Activated CD4-positive, alpha-beta T cell treated with anti-CD3 and anti-CD28 coated beads, Interleukin-2, amount 50 U/mL, for 24 hours (primary cell): ENCODE measurements at places on chromosomes 1 and 21.

GRCh38 chr1:77038000-77038399, 170.7 kb downstream of the ST6GALNAC5 start:
- DNase-seq: no peak

DNA sequence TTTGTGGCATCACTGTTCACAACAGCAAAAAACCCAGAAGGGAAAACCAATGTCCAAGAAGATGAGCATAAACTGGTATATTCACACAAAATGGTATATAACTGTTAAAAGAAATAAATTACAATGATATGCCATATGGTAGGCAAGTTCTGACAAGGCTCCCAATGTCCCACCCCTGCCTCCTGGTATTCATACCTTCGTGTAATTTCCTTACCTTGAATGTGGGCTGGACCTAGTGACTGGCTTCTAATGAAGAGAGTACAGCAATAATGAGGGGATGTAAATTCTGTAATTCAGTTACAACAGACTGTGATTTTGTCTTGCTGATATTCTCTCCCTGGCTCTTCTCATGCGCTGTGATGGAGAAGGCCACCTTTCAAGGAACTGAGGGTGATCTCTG, 9.3 kb downstream of the ANKRD45 start:
- DNase-seq: no peak

GRCh38 chr1:40095806-40096205, 1.2 kb downstream of the PPT1 start:
- no peak for DNase-seq

- no peak for DNase-seq
Measured at GRCh38 chr1:35856964-35857363, 26.0 kb upstream of the AGO1 start.

- DNase-seq: no peak
Measured at GRCh38 chr1:33641104-33641830, 168.8 kb downstream of the ZSCAN20 start.

- no peak for DNase-seq
Measured at GRCh38 chr1:114248162-114248561, 94.5 kb upstream of the SYT6 start.

GRCh38 chr1:200207711-200208126, 180.2 kb downstream of the NR5A2 start:
- no peak for DNase-seq

- no peak for DNase-seq
Measured at GRCh38 chr1:238892612-238893011, 493.8 kb upstream of the CHRM3 start.

DNA sequence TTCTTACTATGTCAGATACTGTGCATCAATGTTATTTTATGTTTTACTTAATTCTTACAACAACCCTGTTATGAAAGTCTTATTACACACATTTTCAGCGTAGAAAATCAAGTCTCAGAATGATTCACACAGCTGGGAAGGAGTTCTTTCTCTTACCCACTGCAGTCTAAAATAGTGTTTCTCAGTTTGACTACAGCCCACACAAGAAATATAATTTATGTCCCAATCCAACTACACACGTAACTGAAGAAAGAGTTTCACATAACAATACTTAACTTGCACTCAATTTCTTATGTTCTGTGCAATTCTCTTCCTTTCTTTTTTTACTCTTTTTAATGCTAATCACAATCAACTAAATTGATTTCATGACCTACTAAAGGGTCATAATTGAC, 252.8 kb upstream of the ADGRL2 start:
- DNase-seq: no peak

DNA sequence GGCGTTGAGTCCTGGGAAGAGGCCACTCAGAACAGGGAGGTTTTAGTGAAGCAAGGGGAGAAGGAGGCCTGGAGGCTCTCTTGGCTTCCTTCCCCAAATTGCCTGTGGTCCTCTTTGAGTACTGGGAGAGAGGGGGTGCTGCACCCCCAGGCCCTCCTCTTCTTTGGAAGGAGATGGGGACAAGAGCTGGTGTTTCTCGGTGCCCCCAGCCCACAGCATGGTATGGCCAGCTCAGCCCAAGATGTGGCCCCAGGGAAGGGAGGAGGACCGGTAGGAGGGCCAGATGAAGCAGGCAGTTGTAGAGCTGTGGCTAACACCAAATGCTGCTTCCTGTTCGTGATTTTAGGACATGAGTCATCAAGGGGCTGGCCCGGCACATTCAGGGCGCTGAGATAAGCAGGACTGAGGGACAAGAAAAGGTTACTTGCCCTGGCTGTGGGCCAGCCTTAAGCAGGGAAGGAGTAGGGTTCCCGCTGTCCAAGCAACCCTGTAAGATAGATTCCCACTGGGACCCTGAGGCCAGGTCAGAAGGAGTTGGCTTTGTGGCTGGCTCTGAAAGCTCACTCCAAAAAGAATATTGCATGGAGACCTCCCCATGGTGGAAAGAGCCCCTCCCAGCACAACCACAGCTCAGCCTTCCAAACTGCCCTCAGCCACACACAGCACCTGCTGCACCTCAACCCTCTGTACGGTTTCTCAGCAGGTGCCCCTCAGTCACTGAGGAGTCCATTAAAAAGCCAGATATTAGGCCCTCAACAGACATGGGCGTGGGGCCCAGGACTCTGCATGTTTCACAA, 4.9 kb upstream of the TNFRSF1B start:
- DNase-seq: peak; percentile 46

DNA sequence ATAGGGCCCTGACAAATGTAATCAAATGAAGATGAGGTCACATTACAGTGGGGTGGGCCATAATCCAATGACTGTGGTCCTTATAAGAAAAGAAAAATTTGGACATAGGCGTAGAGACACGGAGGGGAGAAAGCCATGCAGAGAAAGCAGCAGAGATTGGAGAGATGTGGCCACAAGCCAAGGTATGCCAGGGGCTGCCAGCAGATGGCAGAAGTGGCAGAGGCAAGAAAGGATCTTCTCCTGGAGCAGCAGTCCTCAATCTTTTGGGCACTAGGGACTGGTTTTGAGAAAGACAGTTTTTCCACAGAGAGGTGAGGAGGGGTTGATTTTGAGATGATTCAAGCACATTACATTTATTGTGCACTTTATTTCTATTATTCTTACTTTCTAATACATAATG, 355.1 kb downstream of the NPHP4 start:
- DNase-seq: no peak

GRCh38 chr1:168287237-168287664, 6.6 kb downstream of the TBX19 start:
- DNase-seq: no peak

- DNase-seq: no peak
Measured at GRCh38 chr1:216168546-216168945, 254.7 kb downstream of the USH2A start.

DNA sequence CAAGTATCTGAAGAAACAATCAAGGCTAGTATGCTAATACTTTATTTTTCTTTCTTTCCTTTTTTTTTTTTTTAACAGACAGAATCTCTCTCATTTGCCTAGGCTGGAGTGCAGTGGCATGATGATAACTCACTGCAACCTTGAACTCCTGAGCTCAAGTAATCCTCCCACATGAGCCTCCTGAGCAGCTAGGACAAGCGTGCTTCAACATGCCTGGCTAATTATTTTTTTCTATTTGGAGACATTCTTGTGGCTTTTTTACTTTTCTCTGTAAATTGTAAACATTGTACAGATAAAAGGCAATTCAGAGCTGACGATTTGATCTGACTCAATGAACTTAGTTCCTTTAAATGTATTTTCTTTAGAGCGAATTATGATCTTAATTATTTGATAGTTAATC, 41.4 kb downstream of the CCDC18 start:
- no peak for DNase-seq

GRCh38 chr1:145855426-145855948, 3.4 kb downstream of the PIAS3 start:
- DNase-seq: no peak

DNA sequence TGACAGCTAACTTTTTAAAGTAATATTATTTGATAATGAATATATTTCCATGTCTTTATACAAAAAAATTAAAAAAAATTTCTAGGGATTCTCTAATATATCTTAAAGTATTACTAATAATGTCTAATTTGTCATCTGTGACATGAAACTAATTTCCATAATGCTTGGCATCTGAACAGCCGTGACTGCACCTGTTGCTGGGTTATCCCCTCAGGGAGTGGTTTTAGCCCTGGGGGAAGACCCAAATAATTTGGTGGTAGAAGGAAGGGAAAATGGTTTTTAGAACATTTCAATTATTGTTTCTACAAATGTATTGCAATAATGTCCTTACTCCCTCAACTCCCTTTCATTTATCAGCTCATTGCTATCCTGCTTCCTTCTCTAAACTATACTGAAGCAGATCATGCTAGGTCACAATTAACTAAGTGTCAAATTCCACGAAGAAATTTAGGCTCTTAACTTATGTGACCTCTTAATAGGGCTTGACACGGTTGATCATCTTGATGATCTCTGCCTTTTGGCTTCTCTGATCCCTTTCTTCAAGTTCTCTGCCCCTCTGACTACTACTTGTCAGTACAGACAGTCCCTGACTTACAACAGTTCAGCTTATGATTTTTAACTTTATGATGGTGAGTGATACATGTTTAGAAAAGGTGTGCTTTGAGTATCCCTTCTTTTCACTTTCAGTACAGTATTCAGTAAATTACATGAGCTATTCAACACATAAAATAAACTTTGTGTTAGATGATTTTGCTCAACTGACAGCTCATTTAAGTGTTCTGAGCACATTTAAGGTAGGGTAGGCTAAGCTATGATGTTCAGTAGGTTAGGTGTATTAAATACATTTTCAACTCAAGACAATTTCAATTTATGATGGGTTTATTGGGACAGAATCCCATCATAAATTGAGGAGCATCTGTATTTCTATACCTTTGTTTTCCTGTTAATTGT, 26.4 kb upstream of the DPH5 start:
- no peak for DNase-seq

DNA sequence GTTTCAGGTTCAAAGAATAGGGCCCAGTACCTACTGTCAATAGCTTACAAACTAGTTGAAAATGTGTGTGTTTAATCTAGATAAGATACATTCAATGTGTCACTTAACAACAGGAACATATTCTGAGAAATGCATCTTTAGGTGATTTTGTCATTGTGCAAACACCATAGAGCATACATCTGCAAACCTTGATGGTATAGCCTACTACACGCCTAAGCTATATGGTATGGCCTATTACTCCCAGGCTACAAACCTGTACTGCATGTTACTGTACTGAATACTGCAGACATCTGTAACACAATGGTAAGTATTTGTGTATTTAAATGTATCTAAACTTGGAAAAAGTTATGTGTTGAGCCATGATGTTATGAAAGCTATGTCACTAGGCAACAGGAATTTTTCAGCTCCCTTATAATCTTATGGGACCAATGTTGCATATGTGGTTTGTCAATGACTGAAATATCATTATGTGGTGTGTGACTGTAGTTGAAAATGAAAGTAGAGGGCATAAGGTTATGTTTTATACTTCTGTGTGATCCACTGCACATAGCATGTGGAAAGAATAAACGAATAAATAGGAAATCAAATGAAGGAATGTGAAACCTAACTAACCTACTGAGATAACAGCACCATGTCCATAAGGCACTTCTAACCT, 129.0 kb upstream of the CAMK1G start:
- no peak for DNase-seq

- no peak for DNase-seq
Measured at GRCh38 chr1:103250441-103250861, 142.1 kb upstream of the COL11A1 start.

DNA sequence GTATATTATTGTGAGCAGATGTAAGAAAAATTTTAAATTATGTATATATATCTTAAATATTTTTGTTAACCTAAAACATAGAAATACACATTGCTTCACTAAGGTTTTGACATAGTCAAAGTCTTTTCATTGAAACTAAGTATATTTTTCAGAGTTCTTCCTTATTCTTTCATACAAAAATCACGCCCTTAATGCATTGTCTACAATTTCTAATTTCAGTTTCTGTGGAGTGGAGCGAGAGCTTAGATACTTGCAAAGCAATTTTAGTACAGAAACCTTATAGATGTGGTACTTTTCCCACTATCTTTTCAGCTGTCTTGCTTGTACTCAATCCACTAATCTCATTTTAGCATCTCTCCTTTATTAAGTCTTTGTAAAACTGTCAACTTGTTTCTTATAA, 63.2 kb downstream of the CD58 start:
- no peak for DNase-seq

- no peak for DNase-seq
Measured at GRCh38 chr1:160214481-160215140, 9.4 kb downstream of the PEA15 start.

- no peak for DNase-seq
Measured at GRCh38 chr1:73778471-73778870, 419.5 kb downstream of the LRRIQ3 start.

DNA sequence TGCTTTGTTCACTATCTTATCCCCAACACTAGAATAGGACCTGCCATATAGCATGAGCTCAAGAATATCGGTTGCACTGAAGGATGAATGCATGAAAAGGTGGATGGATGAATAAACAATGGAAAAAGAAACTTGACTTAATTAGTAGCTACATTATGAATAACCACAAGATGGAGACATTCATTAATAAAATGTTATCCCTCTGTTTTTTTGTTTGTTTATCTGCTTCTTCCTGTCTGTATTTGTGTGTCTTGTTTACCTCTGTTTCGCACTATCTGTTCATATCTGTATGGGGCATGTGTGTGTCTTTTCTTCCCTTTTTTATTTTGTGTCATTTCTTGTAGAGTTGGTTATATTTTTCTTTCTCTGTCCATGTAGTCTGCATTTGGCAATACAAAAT, 1.1 kb upstream of the OR14I1 start:
- no peak for DNase-seq

DNA sequence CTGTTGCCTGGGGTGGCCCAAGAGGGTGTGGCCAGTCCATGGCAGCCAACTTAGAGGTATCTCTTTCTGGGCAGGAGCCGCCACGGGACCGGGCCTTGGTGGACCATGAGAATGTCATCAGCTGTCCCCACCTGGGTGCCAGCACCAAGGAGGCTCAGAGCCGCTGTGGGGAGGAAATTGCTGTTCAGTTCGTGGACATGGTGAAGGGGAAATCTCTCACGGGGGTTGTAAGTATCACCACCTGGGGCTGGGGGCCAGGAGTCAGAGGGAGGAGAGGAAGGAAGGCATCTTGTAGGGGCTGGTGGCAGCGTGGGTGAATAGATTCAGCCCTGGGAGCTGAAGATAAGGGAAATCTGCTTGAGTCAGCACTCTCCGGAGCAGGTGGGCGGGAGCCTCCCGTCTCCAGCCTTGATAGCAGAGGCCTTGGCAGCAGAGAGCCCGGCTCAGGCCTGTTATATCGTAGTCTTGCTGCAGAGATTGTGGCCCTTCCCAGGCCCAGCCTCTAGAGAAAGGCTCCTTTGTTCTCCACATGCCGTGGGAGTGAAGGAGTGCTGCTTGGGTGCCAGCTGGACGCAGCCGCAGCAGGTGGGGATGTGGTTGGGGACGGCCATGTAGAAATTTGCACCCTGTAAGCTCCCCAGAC, 25.4 kb downstream of the PHGDH start:
- DNase-seq: no peak

DNA sequence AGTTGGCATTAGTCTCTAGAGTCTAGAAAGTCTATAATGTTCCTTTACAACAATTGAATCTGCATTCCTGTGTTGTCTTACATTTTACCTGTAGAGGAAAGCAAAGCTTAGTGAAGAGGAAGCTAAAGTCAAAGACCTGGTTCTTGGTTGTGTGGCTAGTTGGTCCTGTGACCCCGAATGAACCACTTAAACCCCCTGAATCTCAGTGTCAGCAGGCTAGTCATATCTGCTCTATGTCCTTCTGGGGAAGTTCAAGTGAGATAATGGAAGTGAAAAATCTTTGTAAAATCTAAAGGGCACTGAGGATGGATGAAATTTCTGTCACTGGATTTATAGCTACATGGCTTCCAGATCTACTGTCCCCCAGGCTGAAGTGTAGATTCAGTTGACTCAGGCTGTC, 24.0 kb upstream of the AIM2 start:
- no peak for DNase-seq
